CMK (cell line): ENCODE measurements at places on chromosomes 12 and 14.
A peak's percentile ranks its signal among the peaks of the same experiment; 100 is the strongest.

- DNase-seq, result no peak
These were observed 233.6 kb downstream of the C12orf50 start for GRCh38 chr12:87795555-87795954.

DNA sequence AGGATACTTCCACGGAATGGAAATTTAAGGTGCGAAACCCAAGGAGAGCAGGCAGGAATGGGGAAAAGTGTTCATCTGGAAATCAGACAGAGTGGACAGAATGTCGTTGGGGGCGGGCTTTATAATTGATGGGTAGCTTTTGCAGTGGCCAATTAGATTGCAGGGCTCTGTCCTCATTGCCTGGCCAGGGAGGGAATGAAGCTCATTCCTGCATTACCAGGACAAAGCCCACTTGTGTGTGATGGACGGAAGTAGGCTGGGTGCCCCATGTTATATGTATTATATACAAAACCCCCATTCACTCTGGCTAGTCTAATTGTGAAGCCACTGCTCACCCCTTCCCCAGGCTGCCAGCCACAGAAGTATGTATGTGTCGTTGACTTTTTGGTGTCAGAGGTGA lies 23.6 kb downstream of the ZNF664 start:
- no peak for DNase-seq

GRCh38 chr12:131699434-131699833 lies 11.5 kb upstream of the SFSWAP start:
- no peak for DNase-seq

GRCh38 chr12:62654326-62655241 lies 188.0 kb downstream of the MON2 start:
- DNase-seq, result no peak

DNA sequence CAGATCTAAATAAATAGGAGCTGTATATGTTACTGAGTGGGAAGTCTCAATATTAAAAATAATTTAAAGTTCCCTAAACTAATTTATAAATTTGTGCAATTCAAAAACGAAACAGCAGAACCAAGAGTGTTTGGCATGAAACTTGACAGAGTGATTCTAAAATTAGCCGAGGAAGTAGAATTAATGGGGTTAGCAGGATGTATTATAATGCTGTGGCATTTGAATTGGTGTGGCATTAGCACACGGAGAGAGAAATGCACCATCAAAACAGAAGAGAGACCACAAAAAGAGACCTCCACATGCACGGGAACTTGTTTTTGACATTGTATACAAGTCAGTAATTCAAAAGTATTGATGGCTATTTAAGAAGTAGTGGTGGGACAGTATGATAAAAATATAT lies 366.0 kb upstream of the RGS6 start:
- DNase-seq, result no peak

DNA sequence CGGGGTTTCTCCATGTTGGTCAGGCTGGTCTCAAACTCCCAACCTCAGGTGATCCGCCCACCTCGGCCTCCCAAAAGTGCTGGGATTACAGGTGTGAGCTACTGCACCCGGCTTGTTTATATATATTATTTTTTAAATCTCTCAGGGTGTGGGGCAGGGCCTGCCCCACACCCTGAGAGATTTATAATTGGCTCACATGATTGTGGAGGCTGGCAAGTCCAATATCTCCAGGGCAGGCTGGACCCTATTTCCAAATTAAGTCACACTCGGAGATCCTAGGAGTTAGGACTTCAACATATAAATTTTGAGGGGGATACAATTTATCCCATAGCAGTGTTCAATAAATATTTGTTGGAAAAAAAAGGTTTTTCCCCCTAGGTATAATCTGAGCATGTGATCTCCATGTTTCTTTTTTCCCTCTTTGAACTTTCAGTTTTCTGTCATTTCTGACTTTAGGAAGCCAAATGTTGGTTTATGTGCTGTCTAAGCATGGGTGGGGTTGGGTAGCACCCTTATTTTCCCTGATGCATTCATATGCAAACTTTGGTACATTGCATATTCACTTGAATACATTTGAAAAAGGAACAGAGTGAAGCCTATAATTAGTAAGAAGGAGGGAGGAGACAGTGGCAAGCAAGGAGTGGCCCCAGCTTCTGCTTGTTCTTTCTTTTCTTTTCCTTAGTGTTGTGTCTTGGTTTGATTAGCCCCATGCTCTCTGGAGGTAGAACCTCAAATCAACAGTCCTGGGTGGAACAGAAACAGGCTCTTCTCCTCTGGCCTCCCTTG lies 8.7 kb upstream of the A2ML1 start:
- no peak for DNase-seq

- DNase-seq, result no peak
These were observed 110.1 kb downstream of the EML5 start for GRCh38 chr14:88682495-88683114.

DNA sequence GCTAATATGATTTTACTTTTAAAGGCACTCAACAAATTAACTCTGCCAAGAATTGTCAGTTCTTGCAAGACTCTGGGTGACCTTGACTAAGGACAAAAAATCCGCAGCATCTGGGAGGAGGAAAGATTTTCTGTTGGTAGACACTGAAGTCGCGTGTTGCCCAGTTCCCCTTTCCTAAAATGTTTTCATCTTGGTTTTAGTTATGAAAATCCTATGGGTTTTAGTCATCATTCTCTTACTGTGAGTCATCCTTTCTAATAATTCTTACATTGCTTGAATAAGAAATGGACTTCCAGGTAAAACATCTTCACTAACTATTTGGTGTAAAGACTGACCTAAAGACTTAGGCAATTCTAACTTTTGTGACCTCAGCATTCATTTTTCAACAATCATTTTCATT lies 9.1 kb downstream of the GSG1 start:
- DNase-seq, result no peak

DNA sequence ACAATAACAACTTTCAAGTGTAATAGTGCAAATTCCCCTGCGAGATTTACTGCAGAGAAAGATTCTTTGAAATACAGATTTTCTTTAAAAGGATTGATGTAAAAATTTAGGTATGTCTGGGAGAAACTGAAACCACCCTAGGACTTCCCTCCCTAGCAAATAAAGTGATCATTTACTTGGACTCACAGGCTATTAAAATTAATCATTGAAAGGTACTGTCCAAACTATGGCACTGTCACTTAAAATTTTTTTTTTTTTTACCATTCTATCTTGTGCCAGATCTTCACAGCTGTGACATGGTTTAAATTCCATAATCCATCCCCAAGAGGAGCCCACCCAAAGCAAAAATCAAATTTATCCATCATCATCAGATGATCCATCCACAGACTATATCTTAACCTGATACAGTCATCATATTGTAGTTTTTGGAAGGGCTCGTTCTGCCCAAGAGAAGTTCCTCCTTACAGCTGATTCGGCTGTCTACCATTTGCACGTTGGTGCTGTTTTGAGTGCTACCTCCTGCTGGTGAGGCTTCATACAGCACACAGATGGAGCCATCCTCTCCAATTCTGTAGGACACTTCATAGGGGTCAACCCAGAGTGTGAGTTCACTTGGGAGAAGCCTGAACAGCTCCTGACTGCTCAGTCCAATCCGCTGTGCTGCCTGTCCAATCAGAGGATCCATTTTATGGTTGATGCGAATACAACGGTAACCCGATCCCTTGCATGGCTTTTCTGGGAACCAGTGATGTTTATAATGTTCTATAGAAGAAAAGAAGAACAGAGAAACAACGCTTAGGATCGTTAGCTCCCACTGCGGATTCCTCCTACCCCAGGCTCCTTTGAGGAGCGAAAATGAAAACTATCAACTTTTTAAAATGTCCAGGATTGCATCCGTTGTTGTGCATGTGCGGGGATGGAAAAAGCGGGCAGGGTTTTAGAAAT lies 1.7 kb downstream of the BTG1 start:
- no peak for DNase-seq

DNA sequence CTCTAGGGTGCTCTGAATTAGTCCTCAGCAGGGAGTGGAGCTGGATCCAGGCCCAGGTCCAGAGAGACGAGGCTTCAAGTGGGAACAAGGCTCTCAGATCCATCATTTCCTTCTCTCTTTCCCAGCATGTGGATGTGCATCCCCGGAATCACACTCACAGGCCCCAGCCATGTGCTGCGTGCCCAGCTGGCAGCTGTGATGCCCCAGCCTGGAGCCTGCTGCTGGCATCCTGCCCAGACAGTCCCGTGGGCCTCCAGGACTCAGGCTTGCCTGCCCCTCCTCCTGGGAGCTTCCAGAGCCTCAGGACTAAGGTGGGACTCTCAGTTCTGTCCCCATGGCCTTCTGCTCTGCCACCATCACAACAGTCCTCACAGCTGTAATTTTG lies 6.2 kb upstream of the KRT84 start:
- DNase-seq, result no peak

DNA sequence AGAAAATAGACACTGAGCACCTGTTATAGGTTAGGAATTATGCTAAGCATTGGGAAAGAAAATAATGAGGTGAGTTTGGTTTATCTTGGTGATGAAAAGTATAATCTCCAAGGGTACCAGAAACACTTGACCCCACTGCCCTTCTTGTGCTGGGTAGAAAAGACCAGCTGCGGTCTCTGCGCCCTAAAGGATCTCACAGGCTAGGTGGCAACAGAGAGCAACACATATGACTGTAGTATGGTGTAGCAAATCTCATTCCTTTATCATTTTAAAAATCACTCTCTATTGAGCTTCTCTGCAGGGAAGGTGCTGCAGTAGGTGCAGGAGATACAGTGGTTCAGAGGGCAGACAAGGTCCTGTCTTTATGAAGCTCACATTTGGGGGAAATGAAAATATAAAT lies 26.1 kb downstream of the NRXN3 start:
- no peak for DNase-seq

DNA sequence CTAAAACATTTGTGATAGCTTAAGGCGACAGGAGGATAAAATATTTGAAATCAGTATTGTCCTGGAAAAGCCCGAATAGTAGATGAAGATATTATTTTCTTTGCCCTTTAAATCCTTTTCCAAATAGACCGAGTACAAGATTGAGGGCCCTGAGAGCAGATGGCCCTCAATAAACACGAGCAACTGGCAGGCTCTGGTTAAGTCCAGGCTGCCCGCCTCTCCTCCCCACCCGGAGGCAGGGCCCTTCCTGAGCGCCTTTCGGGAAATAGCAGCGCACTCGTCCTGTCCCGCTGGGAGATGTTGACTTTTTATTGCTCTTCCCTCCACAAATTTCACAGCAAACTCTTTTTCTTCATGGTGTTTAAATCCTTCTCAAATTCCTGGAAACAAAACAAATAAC lies 50.8 kb upstream of the MAX start:
- no peak for DNase-seq

GRCh38 chr12:58583940-58584339 lies 336.4 kb downstream of the LRIG3 start:
- no peak for DNase-seq

- DNase-seq, result peak; percentile 8
These were observed 887.8 kb downstream of the TRHDE start for GRCh38 chr12:73159954-73160353.

- DNase-seq, result no peak
These were observed 24.9 kb downstream of the UBE3B start for GRCh38 chr12:109502332-109502731.

DNA sequence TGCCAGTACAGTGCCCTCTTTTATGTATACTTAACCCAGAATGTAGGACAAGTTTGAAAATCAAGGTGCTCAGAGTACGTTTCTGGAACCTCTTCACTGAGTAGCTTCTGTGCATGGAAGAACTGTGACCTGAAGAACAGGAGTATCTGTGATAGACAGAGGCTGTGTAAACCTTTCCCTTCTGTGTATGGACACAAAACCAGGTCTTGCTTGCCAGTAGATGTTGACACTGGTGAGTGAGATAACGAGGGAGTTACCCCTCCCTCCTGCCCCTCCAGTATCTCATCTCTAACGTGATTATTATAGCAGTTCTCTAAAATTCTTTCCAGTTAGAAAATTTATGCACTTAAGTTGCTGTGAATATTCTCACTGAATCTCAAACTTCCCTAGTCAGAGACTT lies 170.8 kb downstream of the RPL10L start:
- DNase-seq, result no peak

DNA sequence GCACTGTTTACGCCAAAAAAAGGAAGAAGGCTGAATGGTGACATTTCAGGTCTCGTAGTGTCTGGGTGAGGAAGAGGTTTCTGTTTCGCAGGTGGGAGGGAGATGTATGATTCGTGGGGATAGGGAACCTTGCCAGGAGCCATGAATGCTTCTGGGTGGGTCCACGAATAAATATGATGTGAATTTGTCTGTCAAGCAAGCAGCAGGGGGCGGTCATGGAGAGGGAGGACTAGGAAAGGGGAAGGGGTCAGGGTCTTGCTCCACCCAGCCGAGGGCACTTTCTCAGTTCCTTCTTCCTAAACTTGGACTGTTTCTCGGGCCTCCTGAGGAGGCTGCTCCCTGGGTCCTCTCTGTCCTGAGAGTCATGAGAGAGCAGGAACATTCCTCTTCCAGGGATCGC lies 72.5 kb downstream of the LGMN start:
- no peak for DNase-seq

- no peak for DNase-seq
These were observed 60.4 kb downstream of the FOS start for GRCh38 chr14:75339059-75339458.
